Right ventricle myocardium superior (tissue), 1 donor: ENCODE measurements at places on chromosomes 1 and 21.

DNA sequence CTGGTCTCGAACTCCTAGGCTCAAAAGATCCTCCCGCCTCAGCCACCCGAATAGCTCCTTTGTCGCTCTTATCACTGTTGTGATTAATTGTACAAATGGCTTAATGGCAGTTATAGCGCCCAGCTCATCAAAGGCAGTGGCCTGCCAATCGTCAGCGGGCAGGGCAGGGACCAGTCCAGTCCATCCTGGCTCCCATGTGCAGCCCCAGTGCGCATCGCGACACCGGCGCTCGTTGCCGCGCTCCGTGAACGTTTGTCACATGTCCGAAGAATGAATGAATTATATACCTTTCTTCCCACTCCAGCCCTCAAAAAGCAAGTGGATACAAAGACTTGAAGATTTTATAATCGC, 18.4 kb downstream of the MTX1 start:
- peak; percentile 67 for DNase-seq

- DNase-seq: no peak
Measured at GRCh38 chr1:30902593-30903290, 5.8 kb downstream of the SDC3 start.

GRCh38 chr1:51423073-51423821, 92.9 kb upstream of the TTC39A start:
- DNase-seq: no peak

DNA sequence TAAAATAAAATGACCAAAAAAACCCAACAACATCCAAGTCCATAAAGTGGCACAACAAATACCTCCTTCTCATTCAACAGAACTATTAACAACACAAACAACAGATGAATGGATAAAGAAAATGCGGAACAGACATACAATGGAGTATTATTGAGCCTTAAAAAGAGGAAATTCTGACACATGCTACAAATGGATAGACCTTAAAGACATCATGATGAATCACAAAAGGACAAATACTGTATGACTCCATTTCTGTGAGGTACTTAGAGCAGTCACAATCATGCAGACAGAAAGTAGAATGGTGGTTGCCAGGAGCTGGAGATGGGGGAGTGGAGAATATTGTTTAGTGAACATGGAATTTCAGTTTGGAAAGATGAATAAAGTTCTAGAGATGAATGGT, 42.6 kb downstream of the EYA3 start:
- DNase-seq: no peak

DNA sequence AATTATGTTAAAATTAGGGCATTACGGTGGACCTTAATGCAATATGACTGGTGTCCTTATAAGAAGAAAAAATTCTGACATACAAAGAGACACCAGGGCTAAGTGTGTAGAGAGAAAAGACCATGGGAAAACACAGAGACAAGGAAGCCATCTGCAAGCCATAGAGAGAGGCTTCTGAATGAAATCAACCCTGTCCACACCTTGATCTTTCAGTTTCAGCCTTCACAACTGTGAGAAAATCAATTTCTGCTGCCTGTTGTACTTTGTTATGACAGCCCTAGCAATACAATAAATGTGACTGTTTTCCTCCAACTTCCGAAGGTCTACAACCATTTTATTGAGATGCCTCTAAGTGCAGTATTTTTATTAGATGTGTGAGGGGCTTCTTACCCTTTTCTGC, 1407.2 kb downstream of the MRPL39 start:
- DNase-seq: no peak

DNA sequence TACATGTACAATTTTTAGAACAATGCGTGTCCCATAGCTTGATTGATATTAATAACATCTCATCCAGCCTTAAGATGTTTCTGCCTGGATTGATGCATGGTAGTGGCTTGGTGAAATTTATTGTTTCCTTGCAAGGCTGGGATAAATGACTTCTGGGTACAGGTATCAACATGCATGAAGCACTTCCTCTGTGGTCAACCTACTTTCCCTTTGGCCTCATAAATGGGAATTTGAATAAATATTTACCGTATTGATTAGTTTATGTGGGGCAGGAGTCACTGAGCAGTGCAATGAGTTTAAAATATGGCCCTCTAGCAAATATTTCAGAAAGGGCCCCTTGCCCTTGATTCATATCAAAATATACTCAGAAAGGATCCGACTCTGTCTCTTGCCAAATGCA, 83.9 kb upstream of the KCNE2 start:
- no peak for DNase-seq

DNA sequence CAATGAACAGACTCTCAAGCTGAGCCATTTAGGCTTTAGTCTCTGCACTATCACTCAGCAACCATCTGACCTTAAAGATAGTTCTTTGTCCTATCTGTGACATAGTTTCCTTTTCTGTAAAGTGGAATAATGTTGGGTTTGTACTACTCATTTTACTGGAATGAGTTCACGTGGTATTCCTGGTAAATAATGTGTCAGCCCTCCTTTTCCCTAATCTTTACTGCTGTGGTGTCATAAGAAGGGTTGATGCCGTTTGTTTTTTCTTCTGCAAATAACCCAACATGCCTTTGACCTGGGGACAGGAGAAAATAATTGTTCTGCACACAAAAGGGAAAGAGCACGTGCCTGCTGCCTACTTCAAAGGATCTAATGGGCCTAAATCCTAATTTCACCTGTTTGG, 297.8 kb downstream of the BRINP3 start:
- no peak for DNase-seq

DNA sequence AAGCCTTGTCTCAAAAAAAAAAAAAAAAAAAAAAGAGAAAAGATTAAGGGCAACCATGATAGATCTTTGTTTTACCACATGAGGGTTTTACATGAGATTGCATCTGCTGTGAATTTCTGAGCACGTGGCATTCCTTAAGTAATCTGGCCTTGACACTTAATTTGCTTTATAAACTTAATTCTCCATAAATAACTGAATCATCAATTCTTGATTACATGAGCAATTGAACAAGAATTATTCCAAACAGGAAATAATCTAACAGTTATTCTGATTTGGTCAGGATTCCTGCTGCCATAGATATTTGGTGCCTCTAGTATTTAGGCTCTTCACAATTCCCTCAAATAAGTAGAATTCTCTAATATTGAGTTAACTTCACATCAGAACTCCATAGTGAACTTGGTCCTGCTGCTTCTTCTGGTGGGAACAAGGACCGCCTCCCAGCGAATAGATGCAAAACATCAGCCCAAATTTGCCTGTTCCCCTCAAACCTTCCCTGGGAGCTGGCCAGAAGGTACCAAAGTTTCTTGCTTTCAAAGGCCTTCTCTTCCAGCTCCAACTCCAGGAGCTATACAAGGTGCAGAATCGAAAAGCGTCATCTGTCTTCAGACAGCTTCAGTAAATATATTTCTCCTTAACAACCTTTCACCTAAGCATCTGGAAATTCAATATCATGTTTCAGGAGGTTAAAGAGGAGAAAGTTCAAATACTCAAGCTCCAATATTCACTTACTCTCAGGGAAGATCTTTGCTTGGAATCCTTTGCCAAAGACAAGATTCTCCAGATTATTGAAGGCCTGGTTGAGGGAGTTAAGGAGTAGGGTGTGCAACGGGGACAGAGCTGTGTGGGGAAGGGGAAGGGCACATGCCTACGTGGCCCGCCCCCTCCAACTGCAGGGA, 1.0 kb downstream of the KRTCAP2 start:
- DNase-seq: no peak

GRCh38 chr1:229886636-229887035, 180.4 kb upstream of the GALNT2 start:
- no peak for DNase-seq
